ENCODE measurements at places on chromosomes 16 and 17. TPM values are rescaled to one million over a fixed set of nuclear protein-coding genes. Genes with fewer than 3 reads are reported as not detected.

- no peak for DNase-seq
These were observed 167.2 kb downstream of the STX8 start for GRCh38 chr17:9408381-9408780.

GRCh38 chr16:76182041-76182635 is 95.1 kb upstream of the CNTNAP4 start:
- DNase-seq = no peak

GRCh38 chr17:77280304-77281121 is 139.7 kb downstream of the SEC14L1 start:
- peak; percentile 63 for DNase-seq

- DNase-seq = no peak
These were observed 3.9 kb downstream of the CD79B start for GRCh38 chr17:63928172-63928666.

GRCh38 chr16:48434653-48435317 is 49.6 kb upstream of the SIAH1 start:
- no peak for DNase-seq

DNA sequence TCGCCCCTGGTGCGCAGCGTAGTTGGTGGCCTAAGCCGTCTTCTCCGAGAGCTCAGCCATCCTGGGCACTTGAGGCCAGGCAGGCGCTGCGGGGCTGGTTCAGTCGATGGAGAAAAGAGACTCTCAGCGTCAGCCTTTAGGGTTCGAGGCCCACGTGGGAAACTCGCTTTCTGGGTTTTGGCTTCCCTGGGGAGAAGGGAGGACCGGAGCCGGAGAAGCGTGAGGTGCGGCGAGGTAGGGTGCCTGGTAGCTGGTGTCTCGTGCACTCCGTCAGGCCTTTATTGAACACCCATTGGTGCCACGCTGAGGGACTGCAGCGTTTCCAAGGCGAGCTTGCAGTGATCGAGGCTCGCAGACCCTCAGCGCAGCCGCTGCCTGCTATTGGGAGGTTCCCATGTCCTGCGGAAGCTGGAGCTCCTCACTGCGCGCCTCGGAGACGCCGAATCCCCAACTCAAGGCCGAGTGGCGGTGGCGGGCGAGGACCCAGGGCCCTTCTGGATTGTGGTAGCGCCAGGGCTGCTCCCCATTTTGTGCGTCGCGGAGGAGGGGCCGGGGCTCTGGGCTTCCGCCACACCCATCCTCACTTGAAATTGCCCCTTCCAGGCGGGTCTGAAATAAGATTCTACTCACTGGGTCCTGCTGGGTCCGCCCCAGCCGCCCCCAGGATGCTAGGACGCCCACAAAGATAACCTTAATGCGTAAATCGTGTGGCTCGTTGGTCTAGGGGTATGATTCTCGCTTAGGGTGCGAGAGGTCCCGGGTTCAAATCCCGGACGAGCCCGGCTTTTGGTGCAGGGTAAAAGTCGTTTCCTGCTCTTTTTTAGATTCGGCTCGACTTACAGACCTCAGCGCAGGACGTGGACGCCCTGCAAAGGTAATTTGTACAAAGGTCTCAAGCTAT is 1.2 kb downstream of the OR1F1 start:
- no peak for DNase-seq

DNA sequence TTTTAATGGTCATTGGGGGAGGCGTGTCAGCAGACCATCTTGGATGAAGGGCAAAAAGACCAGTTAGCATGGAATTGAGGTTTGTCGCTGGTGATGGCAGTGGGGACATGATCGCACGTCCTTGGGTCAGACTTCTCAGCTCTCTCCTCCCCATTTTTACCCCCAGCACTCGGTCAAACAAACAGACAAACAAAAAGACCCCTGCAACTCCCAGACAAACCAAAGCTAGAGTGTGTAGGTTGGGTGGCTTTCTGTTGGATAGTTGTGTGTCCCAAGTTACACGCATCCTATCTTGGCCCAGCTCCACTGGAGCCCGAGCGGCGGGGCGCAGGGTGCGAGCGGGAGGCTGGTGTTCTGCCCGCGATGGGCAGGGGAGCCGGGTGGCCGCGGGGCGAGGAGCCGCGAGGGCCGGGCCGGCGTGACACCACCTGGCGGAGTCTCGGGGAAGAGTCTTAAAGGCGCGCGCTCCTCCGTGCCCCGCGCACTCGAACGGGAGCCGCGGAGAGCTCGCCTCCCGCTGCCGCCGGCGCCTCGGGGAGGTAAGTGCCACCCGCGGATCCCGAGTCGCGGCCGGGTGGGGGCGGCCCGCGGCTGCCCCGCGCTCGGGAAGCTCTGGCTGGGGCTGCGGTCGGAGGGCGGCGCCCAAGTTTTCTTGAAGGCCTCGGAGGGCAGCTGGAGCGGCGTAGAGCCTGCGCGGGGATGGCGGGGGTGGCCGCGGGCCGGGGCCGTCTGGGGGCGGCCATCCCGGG is 18.5 kb upstream of the NTN1 start:
- no peak for DNase-seq

Gene ZNF624
- polyA plus RNA-seq = 4.9 TPM

Gene CCL16
- 0.21 TPM for polyA plus RNA-seq
